ENCODE measurements at places on chromosomes 2 and 18. TPM values are rescaled to one million over a fixed set of nuclear protein-coding genes. Genes with fewer than 3 reads are reported as not detected.

GRCh38 chr2:71938108-71938507, 209.6 kb downstream of the CYP26B1 start:
- H3K4me3 ChIP-seq = no peak overlapping the region
- H3K27me3 ChIP-seq = no peaks in the 10 kb centered on the region
- H3K27ac ChIP-seq = no peak overlapping the region
- no peaks in the 10 kb centered on the region for H3K36me3 ChIP-seq

DNA sequence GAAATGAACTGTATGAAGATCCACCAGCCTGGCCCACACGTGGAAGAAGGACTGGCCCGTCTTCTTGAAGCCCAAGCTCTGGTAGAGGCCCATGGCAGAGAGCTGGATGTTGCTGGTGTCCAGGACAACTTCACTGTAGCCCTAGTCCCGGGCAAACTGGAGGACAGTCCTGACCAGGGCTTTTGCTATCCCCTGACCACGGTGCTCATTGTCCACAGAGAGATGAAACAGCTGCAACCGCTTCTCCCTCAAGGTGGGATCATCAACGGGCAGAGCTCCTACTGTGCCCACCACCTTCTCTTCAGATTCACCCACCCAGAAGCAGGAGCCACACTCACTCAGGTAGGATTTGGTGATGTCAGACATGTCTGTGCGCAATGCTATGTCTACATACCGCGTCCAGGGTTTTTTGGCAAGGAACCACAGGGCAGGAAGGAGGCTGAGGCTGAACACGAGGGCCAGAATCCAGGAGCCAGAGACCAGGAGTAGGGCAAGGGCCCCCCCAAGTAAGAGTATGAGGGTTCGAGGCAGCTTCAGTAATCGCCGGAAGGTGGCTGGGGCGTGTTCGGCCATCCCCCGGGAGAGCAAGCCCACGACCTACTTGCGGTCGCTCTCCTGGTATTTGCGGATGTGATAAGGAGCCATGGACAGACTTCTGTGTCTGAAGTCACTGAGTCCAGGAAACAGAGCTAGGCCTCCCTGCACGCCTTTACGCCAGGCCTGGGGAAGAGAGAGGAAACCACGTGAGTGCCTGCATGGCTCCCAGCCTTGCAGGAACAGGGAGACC, 36.3 kb downstream of the TPRKB start:
- H3K27ac ChIP-seq = no peak overlapping the region
- H3K4me3 ChIP-seq = no peak overlapping the region
- H3K27me3 ChIP-seq = no peaks in the 10 kb centered on the region

DNA sequence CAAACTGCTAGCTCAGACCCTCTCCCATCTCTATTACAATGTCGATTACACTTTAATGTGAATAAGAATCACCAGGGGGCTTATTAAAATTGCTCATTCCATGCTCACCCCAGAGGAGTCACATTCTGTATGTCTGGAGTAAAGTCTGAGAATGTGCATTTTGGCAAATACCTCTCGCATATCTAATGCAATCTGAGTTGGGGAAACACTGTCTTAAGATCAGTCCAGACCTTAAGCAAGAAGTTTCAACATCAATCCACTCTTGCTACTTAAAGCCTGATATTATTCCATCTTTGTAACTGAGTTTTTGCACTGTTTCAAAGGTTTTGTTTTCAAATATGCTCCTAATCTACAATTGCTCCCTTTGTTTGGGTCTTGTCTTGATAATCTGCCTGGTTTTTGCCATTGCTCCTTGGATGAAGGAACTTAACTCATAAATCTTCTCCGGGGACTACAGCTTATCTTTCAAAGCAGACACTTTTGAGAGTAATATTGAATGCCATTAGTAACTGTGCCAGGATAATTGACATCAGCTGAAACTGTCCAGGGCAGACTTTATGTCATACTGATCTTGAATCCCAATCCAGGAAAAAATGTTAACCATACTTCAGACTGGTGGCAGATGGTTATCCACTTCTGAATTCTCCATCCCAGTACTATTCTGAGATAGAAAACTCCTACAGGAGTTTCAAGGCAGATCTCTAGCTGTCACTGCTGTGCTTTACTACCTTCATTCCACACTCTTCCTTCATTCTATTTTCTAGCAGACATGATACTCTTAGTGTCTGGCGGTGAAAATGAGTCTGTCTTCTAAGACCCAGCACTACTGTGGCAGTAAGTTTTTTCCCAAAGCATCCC, 200.9 kb downstream of the ERBB4 start:
- DNase-seq = no peak
- H3K27ac ChIP-seq = no peak overlapping the region
- H3K36me3 ChIP-seq = no peaks in the 10 kb centered on the region
- no peaks in the 10 kb centered on the region for H3K4me1 ChIP-seq

DNA sequence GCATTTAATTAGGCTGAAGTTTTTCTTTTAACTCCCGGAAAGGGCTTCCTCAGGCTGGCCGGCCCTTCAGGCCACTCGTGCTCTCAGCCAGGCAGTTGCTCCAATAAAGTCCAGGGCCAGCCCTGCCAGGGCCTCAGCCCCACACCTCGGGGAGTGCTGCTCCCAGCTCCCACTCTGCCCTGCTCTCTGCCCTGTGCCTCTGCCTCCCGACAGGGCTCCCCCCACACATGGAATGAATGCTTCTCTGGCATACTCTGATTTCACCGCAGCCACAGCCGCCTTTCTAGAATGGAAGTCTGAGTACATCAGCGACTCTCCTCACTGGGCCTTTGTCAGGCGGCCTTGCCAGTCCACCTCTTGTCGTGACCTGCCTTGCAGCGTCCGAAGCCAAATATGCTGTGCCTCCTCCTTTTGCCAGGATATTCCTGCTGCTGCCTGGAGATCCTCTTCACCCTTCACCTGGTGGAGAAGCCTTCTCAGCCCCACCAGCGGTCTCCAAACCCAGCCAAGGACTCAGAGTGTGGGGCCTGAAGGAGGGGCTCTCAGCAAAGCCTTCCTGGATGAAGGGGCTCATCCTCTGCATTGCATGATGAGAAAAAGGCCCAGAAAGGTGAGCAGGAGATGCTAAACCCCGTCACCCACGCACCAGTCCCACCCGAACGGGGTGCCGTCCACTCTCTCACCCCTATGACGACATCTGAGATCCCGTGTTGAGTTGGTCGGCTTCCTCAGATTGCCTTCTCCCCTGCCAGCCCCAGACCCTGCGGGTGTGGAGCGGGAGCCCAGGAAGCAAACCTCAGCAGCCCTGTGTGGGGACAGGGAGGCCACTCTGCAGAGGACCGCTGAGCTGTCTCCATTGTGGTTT, 472.7 kb upstream of the HS6ST1 start:
- no peak for DNase-seq
- no peak overlapping the region for H3K4me3 ChIP-seq
- no peaks in the 10 kb centered on the region for H3K27me3 ChIP-seq
- no peaks in the 10 kb centered on the region for H3K36me3 ChIP-seq
- H3K27ac ChIP-seq = no peak overlapping the region
- H3K4me1 ChIP-seq = peaks cover under 1% of the 10 kb centered on the region

SP140 gene
- total RNA-seq = 14.1 TPM
